ENCODE measurements at places on chromosomes 4 and X.

DNA sequence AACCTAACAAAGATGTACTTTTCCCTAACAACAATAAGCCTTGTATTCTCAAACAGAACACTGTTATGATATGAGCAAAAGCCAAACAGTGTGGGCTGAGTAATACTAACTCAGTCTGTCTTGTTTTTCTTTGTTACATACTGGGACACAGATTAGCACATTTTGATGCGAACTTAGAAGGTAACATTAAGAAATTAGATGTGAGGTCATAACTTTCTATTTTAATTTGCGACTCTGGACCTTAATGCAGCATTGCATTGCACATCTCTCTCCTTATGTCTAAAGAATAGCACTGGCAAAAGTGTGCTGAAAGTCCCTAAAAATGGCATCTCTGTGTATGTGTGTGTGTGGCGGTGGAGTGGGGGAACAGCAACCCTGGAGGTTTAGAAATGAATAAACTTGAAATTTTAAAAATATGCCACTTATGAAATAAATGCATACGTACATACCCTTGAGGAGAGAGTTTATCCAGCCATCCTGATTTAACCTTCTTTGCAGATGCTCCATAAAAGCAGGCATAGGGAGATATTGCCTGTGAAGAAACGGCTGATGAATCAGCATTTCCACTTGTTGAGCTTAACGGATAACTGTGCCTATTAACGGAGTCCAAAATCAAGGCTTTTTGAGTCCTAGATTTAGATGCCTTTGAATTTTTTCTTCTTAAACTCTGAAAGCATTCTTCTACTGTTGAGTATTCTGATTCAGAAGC lies 34.2 kb downstream of the ARAP2 start:
- peak; percentile 77 for DNase-seq

GRCh38 chr4:95982516-95982915 lies 142.6 kb downstream of the PDHA2 start:
- no peak for DNase-seq

GRCh38 chr4:159446266-159446976 lies 343.5 kb downstream of the RAPGEF2 start:
- peak; percentile 82 for DNase-seq

DNA sequence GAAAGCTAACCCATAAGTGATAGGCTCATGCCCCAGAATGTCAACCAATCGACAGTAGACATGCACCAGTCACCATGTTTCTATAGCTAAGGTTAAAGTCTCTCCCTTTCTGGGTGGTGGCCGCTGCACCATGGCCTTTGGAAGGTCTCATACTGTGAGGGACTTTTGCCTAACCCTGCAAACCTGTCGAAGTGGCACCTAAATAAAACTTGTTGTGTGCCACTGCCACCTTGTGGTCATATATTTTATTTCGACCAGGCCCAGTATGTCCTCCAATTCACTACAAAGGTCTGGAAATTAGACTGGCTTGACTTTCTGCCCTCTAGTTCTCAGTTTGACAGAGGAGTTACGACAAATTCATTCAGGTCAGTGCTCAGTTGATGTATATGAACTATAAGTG lies 163.1 kb downstream of the SMARCA1 start:
- DNase-seq: peak; percentile 22

- peak; percentile 2 for DNase-seq
Measured at GRCh38 chrX:37509349-37509748, 62.1 kb upstream of the LANCL3 start.

GRCh38 chr4:7156761-7157488 lies 35.4 kb upstream of the SORCS2 start:
- DNase-seq: peak; percentile 40

GRCh38 chr4:177441061-177441802 lies 1.0 kb downstream of the AGA start:
- DNase-seq: peak; percentile 4

DNA sequence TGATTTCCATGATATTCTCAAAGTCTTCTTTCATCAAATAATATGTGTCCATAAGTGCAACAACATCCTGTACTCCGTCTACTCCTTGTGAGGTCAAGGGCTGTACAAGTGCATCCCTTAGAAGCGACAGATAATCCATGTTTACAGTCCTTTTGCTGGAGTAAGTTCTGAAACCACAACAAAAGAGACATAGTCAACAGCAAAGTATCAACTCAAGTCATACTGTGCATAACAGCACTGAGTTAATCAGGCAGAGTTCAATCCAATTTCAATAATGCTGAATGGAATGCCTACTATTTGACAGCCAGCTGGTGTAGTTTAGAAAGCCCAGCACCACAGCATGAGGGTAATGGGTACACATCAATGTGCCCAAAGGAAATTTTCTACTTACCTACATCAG lies 74.5 kb downstream of the RFC1 start:
- no peak for DNase-seq

GRCh38 chr4:21768349-21769310 lies 179.9 kb downstream of the KCNIP4 start:
- peak; percentile 63 for DNase-seq

GRCh38 chr4:168503652-168504362 lies 7.0 kb downstream of the PALLD start:
- peak; percentile 40 for DNase-seq

DNA sequence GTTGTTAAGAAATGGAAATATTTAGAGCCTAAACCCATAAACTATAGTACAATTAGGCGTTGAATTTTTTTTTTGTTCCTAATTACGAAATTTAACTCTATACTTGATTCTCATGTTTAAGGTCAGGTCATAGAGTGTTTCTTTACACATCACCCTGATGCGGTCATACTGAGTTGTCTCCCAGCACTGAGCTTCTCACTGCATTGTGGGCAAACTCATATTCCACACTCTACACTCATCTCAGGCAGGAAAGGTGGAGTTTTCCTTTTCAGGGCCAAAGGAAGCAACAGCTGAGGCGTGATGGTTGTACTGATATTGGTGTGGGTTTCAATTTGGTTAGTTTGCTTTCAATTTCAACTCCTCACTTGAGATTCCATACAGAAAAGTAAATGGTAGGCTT lies 75.4 kb downstream of the FAT4 start:
- no peak for DNase-seq

- peak; percentile 17 for DNase-seq
Measured at GRCh38 chrX:1657367-1658070, 42.7 kb downstream of the ASMT start.

DNA sequence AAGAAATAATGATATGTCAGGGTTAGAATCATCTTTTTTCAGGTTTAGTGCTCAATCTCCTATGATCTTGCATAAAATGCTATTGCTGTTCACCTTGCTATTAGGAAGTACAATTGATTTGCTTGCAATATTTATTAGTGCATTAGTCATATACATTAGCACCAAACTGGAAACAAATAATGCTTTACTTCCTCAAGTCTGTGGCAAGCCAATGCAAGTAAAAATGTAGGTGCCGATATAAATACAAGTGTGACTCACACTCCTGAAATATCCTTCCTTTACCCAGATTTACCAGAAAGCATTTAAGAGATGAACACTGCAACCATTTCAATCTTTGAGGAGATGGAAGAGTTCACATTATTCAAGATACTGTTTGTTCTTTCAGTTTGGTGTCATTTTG lies 1487.7 kb upstream of the ADGRL3 start:
- no peak for DNase-seq

DNA sequence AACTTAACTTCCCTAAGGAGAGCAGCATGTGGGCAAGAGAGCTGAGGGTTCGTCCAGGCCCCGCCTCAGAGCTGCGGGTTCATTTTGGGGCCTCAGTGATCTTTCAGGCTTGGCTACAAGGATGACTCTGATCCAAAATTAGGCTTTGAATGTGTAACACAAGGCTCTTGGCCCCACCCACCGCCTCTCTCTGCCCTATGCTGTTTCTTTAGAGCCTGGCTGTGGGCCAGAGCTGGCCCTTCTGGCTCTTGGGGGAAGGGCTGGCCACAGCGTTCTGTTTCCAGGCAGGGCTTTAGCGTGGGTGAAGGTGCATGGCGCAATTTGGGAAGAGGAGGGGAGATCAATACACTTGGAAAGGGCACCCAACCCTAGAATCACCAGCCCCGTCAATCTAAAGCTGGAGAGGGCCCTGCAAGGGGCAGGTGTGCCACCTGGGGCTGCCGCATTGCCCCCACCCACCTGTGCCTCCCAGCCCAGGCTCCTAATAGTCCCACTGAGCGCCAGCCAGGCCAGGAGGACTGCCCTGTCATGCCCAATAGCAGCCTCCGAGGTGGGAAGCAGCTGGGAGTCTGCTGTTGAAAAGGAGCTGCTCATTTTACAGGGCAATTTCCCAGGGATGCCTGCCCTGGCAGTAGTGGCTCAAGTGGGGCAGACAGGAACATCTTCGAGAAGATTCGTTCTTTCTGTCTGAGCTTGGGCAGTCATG lies 84.5 kb upstream of the MAML3 start:
- DNase-seq: peak; percentile 72

DNA sequence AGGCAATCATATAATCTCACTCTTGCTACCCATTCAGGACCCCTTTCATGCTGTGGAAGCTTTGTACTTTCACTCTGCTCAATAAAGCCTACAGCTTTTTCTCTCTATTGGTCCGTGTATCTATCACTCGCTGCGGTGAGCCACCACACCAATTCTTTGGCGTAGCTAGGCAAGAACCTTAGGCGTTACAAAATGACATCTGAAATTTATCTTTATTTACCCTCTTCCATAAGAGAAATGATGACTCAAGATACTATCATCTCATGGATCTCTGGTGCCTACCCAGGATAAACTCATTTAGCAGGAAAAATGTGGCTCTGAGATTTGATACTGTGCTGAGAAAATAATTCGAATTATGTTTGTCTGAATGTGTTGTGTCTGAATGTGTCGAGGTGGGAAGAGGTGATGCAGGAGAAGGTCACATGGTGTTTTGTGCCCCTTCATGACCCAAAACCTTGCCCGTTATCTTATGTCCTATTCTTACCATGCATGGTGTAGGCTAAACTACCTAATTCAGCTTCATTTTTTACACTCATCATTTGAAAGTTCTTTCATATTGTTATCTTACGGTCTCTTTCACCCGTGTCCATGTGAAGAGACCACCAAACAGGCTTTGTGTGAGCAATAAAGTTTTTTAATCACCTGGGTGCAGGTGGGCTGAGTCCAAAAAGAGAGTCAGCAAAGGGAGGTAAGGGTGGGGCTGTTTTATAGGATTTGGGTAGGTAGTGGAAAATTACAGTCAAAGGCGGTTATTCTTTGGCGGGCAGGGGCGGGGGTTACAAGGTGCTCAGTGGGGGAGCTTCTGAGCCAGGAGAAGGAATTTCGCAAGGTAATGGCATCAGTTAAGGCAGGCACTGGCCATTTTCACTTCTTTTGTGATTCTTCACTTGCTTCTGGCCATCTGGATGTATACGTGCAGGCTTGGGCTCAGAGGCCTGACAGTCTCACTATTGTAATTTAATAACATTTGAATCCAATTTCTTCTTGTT lies 41.6 kb upstream of the GIMD1 start:
- DNase-seq: no peak

GRCh38 chrX:13090027-13090338 lies 45.6 kb upstream of the FAM9C start:
- no peak for DNase-seq

DNA sequence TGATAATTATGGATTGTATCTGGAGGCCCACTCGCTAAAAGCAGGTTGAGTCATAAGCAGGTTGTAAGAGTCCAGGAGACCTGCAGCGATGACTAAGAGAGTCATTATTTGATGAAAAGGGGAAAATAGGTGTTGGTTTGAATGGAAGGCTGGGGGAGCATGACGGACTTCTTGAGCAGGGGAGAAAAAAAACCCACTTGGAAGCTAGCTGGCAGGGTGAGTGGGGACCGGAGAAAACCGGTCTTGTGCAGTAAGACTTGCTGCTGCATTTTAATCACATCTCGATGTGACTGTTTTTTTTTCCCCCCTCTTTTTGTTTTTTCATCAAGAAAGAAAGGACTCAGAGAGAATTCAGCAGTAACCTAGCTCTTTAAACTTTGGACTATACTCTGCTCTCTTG lies 90.0 kb downstream of the IGSF1 start:
- no peak for DNase-seq

DNA sequence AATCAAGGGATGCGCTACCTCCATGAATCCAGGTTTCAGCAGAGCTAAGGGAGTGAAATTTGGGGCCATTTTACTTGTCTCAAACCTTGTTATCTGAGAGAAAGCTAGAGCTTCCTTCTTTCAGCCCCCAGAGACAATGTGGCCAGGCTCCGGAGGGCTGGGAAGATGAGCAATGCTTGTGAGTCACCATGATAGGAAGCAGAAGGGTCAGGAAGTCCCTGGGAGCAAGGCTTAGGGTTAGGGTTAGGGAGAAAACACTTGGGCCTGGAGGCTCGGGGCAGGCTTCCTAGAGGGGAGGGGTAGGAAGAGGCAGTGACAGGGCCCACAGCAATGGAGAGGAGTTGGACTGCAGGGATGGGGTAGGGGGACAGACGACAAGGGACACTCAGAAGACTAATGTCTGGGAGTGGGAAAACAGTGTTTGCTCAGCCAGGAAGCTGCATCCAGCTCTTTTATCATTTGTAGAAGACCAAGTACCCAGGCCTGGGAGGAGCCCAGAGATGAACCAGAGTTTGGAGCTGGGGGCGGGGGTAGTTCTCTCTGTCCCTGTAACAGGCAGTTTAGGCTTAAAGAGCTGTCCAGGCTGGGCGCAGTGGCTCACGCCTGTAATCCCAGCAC lies 16.4 kb upstream of the PORCN start:
- no peak for DNase-seq

GRCh38 chrX:151902813-151903591 lies 9.7 kb upstream of the MAGEA4 start:
- DNase-seq: no peak

DNA sequence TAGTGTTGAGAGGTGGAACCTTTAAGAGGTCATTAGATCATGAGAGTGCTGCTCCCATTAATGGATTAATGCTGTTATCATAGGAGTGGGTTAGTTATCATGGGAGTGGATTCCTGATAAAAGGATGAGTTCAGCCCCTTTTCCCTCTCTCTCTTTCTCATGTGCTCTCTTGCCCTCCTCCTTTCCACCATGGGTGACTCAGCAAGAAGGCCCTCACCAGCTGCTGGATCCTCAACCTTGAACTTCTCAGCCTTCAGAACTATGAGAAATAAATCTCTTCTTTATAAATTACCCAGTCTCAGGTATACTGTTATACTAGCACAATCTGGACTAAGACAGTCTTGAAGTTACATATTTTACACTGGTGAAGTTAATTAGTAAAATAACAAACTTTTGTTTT lies 10.0 kb upstream of the CDKL5 start:
- no peak for DNase-seq

DNA sequence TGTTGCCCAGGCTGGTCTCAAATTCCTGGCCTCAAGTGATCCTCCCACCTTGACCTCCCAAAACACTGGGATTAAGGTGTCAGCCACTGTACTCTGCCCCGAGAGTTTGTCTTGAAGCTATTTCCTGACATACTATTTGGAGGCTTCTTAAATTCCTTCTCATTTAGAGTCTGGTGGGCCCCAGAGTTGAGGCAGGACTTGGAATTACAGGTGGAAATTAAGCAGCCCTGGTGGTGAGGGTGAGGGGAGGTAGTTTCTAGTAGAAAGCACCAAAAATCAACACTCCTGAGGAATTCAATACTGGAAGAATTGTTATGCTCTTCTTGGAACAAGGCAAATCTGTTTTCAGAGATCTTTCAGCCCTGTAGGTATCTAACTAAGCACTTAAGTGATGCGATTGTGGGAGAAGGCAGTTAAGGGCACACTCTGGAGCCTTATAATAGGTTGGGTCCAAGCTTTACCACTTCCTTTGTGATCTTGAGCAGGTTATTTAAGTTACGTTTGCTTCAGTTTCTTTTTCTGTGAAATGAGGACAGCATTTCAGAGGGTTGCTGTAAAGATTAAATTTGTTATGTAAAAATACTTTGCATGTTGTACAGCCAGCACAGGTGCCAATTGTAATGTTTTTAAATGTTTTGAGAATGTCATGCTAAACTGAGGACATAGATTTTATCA lies 200.7 kb downstream of the SOWAHB start:
- DNase-seq: no peak

GRCh38 chr4:183658362-183659028 lies 490 bp downstream of the RWDD4 start:
- no peak for DNase-seq
